Dorsolateral prefrontal cortex (tissue), 122 donors: ENCODE measurements at places on chromosomes 1 and 21. TPM values are rescaled to one million over a fixed set of nuclear protein-coding genes. Genes with fewer than 3 reads are reported as not detected.

DNA sequence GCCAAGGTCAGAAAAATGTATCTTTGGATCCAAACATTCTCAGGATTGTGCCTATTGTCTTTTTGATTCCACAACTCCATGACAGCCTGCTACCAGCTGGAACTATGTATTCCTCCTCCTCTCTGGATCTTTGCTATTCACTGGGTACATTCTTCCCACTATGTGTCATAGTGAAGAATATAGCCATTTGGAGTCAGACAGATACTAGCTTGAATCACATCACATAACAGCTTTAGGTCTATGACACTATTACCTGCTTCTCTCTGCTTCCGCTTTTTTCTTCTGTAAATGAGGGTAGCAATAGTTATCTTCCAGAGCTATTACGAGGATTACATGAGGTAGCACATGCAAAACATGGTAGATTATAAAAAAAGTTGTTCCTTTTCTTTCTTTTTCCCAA lies 5.4 kb upstream of the EXO1 start:
- no peak for DNase-seq

- DNase-seq: no peak
Measured at GRCh38 chr1:72283022-72283306, 625 bp upstream of the NEGR1 start.

AK4 gene
- total RNA-seq: 56.9 TPM

KCNK1 gene
- 79.5 TPM for total RNA-seq

- DNase-seq: no peak
Measured at GRCh38 chr1:8671306-8671917, 146.0 kb downstream of the RERE start.
